ENCODE measurements at places on chromosomes 12 and 14.
A peak's percentile ranks its signal among the peaks of the same experiment; 100 is the strongest.

- DNase-seq = no peak
These were observed 184.6 kb upstream of the TMEM260 start for GRCh38 chr14:56394826-56395530.

- no peak for DNase-seq
These were observed 14.5 kb upstream of the MAP1LC3B2 start for GRCh38 chr12:116544656-116545055.

- no peak for DNase-seq
These were observed 1.8 kb upstream of the RAB5B start for GRCh38 chr12:55972042-55972441.

GRCh38 chr12:131445184-131445774 is 265.6 kb upstream of the SFSWAP start:
- no peak for DNase-seq

GRCh38 chr12:95790917-95791849 is 619 bp upstream of the NTN4 start:
- DNase-seq = peak; percentile 6

DNA sequence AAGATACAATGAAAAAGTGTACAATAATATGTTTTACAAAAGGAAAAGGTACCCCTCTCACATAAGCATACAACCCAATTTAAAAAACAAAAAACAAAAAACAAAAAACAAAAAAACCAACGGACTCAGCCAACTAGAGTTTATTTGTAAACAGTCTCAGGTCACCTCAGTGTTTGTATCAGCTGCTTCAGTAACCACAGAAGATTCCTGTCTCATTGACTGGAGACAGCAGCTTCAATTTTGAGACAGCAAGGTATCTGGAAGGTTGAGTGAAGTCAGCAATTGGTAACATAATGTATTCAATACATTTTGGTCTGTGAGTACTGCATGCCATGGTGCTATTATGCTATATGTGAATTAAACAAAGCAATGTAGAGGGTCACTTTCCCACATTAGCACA is 201.7 kb downstream of the AKAP6 start:
- DNase-seq = no peak

- no peak for DNase-seq
These were observed 4.1 kb downstream of the CDKN1B start for GRCh38 chr12:12721176-12721751.

DNA sequence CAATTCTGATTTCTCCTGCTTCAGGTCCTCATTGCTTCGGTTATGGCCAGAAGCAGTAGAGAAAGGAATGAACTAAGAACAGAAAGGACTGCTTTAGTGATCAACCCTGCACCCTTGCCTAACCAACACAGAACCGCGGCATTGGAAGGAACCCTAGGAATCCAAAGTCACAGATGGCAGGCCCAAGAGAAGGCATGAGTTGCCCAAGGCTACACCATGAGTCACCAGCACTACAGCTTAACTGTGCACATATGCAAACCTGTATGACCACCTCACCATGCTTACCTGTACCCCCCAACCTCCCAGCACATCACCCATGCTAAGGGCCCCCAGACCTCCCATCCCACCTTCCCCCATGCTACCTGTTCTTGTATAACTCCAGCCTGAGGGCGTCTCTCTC is 25.9 kb upstream of the BLTP3B start:
- no peak for DNase-seq

DNA sequence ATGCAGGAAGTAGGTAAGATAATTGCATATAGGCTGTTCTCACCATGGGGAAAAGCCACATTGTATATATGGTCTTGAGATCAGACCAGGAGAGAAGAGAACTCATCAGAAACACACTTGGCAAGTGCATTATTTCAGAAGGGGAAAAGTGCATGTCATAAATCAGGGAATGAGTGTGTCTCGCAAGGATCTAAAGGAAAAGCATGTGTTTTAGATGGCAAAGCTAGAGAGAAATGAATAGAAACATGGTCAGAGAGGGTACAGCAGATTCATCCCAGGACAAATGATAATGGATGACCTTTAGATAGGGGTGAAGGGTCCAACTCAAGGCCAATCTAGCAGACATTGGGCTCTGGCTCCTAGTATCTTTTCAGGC is 230.2 kb upstream of the NAV3 start:
- no peak for DNase-seq

DNA sequence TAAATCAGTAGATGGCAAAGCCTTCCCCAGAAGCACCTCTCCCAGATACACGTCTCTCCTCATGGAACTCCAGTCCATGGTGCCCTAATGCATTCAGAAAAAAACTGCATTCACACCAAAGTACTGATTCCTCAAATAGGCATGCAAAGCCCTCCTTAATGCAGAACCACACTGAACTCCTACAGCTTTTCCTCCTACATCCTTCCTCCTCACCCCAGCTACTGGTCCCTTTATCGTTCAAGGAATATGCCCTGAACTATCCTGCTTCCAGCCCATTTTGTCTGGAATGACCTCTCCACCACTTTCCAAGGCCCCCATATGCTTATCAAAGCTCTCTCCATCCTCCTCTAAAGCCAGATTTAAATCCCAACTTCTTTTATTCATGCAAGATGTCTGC is 21.3 kb downstream of the SMUG1 start:
- DNase-seq = no peak

DNA sequence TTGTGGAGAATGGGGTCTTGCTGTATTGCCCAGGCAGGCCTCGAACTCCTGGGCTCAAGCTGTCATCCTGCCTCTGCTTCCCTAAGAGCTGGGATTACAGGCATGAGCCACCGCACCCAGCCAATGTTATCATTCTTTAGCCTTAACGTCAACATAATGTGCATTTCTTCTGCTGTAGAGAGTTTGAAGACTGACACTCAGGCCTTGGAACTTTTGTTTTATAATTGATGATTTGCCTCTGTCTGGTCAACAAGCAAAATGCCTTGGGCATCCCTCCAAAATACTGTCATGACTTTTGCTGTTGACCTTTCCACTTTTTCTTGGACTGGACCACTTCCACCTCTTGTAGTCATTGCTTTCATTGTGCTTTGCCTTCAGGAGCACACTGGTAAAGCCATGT is 29.0 kb downstream of the FAM234B start:
- no peak for DNase-seq

DNA sequence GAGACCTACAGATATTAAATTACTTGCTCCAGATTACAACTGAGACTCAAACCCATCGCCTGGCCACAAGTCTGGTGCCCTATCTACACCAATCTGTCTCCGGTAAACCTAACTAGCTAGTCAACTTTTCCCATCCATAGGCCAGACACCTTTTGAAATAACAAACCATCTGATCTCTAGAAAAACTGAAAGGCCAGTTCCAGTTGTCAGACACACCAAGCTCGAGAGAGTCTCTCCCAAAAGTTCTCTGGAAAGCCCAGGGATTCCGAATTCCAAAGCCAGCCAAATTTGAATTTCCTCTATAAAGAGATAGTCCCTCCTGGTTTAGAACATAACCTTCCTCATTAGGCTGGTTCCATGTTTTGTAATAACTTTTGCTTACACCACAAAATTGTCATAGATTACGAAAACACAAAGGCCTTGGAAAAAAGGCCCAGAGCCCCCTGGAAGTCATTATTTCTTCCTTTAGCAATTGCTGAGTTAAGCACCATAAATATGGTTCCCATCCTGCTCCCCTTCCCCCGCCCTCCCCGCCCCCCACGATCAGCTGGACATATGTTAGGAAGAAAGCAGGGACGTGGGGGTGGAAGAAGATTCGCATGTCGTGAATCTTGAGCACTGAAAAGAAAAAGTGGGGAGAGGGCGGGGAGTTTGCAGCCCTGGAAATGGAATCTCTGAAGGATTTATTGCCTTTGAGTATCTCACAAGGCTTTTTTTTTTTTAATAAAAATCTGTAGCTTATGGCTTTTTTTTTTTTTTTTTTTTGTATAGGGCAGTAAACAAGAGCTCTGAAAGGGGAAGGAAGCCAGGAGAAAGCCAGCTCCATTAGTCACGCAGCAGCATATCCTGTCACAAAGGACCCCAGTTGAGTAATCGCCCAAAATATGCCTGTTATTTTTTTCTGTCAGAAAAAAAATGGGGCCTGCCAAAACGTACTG is 110.4 kb downstream of the ZFP36L1 start:
- DNase-seq = no peak

- DNase-seq = no peak
These were observed 18.8 kb upstream of the RAP1B start for GRCh38 chr12:68591734-68592418.

DNA sequence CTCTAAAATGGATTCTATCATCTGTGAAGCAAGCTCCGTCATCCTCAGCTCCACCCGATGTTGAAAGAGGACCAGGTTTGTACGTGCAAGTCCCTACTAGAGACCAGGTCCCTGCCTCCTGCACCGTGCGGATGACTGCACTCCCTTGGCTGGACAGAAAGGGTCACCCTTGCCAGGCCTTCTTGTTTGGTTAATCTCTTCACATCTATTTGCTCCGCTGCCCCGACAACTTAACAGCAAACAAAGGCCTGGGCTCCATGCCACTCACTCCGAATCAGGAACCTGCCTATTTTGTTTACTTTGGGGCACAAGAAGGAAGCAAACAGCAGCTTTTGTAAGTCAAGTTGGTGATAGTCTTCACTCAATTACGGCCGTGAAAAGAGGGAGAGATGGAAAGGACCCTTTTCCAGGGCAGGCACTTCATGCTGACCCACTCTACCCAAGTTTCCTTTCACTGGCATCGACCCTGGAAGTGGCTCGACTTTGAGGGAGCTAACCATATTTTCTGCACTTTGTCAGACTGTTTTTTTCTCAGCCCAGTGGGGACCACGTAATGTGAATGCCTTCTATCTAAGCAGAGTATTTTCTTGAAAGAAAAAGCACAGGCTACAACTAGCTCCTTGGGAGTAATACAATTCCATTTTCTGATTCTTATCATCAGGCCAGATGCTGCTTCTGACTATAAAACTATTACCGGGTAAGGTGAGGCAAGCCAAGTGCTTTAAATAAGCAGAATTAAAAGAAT is 202.6 kb downstream of the FOXN3 start:
- no peak for DNase-seq

DNA sequence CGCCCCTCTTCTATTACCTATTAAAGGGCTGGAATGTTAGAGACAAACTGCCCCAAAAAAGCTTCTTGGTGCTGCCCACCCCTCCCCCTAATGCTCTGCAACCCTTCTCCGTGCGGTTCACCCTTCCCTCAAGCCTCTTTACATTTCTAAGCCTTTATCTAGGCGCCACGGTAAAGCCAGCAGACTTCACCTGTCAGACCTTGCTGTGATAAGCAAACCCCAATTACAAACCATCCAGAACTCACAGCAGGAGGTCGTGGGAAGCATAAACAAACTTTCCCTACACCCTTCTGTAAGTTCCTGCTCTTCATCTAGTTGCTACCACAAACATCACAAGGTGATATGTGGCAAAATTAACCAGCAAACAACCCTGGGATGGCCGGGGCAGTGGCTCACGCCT is 56.8 kb downstream of the MOK start:
- DNase-seq = no peak

DNA sequence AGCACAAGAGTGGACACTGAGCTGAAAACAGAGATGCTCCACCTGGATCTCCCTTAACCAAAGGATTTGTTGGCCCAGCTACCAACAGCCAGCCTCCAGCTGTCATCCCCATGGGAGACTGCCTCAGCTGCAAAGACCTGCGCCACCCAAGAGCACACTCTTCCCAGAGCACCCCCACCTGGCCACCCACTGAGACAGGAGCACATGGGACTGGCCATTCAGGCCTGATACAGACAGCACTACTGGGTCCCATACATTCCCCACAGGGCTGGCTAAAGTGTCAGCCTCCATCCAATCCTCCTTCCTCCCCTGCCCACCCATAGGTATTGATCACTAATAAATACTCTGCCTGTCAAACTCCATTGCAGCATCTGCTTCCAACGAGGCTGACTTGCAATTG is 241.5 kb downstream of the BCL11B start:
- DNase-seq = no peak

DNA sequence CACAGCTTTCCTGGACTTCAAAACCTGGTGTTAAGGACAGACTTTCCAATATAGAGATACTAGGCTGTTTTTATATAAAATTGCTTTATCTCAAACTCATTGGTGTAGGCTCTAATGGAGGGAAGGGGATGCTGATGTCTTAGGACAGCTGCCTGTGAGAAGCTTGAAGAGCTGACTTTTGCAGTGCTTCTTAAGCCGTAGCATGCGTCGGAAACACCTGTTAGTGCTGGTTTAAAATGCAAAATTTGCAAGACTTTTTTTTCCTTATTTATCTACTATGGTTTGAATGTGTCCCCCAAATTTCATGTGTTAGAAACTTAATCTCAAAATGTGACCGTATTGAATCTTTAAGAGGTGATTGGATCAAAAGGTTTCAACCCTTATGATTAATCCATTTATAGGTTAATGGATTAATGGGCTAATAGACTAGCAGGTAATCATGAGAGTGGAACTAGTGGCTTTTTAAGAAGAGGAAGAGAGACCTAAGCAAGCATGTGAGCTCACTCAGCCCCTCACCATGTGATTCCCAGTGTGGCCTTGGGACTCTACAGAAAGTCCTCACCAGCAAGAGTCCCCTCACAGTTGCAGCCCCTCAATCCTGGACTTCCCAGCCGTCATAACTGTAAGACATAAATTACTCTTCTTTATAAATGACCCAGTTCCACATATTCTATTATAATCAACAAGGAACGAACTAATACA is 60.9 kb upstream of the FUT8 start:
- no peak for DNase-seq

DNA sequence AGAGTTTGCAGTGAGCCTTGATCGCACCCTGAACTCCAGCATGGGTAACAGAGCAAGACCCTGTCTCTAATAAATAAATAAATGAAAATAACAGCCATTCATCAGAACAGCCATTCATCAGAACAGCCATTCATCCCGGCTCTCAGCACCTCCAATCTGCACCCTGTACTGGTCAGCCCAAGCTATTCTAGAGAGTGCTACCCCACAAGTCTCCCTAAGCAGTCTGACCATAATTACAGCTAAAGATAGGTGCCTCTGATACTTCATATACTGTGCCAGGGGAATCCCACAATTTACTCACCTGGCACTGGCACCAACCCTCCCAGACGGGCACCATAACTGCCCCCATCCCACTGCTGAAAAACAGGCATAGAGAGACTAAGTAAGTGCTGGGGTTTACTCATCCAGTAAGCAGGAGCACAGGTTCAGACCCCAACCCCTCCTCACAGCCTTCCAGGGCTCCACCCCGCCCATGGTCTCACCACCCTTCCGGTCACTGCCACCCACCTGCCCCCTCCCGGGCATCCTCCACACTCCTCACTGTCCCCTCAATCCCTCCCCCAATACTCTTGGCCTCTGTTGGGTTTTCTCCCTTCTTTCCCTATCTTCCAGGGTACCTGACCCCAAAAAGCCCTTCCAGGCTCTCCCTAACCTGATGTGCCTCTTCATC is 15.2 kb upstream of the EIF5 start:
- no peak for DNase-seq

All from stimulated activated CD4-positive, alpha-beta T cell treated with anti-CD3 and anti-CD28 coated beads, TNF-alpha, amount 100 ng/mL, for 48 hours (primary cell).